ENCODE measurements at places on chromosomes 1 and 21. TPM values are rescaled to one million over a fixed set of nuclear protein-coding genes. Genes with fewer than 3 reads are reported as not detected.

CNKSR1 gene
- 19.1 TPM for total RNA-seq

CR1 gene
- total RNA-seq = not detected

MROH9 gene
- total RNA-seq = not detected

TMEM200B gene
- total RNA-seq = 8.7 TPM

MEAF6 gene
- total RNA-seq = 48.6 TPM

RUNX3 gene
- not detected for total RNA-seq

RAB25 gene
- total RNA-seq = 44.3 TPM

KRTAP13-2 gene
- total RNA-seq = not detected

CACNA1S gene
- not detected for total RNA-seq

DNASE2B gene
- total RNA-seq = not detected

CELA3B gene
- total RNA-seq = not detected

KCNA3 gene
- not detected for total RNA-seq

LENEP gene
- not detected for total RNA-seq

LRRC8B gene
- total RNA-seq = 1.3 TPM

CHI3L2 gene
- total RNA-seq = 0.28 TPM

MMP23B gene
- 1.2 TPM for total RNA-seq

DNALI1 gene
- 0.71 TPM for total RNA-seq

MYOM3 gene
- 0.07 TPM for total RNA-seq
